ENCODE measurements at places on chromosomes 1 and 21.

GRCh38 chr1:156128654-156129597 lies 14.4 kb downstream of the LMNA start:
- no peak for DNase-seq

- peak; percentile 50 for DNase-seq
Measured at GRCh38 chr1:181149326-181150125, 61.0 kb downstream of the IER5 start.

DNA sequence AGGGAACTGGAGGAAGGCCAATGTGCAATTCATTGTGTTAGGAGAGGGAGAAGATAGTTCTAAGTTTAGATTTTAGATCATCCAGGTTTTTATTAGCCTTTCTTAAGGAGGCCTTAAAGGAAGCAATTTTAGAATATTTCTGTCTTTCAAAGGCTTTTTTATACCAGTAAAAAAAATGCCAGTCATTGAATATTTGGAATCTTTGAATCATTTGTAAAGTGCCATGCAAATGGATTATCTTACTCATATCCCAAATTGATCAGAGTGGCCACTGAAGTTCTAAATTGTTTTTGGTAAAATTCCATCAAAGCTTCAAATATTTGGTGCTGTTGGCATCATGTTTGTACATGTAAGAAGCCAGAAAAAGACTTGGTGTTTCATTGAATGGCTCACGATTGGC lies 244.8 kb downstream of the RPS6KC1 start:
- no peak for DNase-seq

DNA sequence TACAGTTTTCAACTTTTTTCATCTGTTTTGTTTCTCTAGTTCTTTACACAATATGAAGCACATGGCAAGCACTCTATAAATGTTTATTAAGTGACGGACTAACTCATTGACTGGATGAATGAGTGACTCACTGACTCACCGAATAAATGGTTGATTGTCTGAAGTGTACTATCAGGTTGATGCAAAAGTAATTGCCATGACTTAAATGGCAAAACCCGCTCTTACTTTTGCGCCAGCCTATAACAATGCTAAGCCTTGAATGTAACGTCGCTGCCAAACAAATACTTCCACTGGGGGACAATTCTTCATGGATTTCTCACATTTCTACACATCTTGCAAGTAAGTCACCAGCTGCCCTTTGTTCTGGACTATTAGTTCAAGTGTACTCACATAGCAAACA lies 109.0 kb upstream of the KCTD3 start:
- DNase-seq = no peak

DNA sequence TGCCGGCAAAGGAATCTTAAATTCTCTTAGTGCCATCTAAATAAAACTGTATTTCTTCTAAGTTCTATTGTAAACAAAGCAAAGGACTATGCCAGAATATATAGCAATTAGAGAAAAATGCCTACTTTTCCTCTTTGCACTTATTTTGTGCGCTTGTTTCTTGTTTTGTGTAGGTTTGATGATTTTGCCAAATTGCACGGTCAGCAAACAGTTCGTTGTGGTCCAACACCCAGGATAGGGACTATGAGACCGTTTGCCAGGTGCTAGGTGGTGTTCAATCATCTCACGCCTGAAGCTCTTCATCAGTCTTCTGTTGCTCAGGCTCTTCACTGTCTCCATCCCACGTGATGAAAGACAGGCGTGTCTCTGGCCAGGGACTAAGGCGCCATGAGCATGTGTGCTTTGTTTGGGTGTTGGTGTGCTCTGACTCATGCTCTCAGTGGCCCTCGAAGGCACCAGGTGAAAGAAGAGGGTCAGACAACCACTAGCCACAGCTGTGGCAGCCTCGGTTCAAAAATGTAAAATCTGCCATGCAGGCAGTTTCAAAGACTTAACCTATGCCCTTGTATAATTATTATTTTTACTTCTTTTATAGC lies 36.9 kb upstream of the KCNE1 start:
- no peak for DNase-seq

- DNase-seq = no peak
Measured at GRCh38 chr1:200150006-200150405, 122.5 kb downstream of the NR5A2 start.

GRCh38 chr1:2578758-2579118 lies 7.8 kb upstream of the PRXL2B start:
- no peak for DNase-seq

DNA sequence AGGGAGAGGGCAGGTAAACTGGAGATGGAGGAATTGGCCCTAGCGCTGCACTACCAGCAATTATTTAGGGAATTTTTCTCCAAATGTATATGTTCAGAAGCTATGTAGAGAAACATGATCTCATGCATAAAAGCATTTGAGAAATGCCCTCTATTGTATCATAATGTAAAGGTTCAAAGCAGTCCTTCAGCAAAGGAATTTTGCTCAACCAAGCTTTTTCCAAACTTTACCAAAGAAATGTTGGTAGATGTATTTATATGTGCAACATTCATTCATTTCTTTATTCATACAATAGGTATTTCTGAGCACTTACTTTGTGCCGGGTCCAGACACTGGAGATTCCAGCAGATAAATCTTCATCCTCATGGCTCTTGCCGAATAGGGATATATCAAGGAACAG lies 64.4 kb downstream of the XCL1 start:
- DNase-seq = no peak

GRCh38 chr1:12158357-12159092 lies 8.3 kb upstream of the TNFRSF1B start:
- no peak for DNase-seq

GRCh38 chr1:208562151-208562960 lies 318.2 kb upstream of the PLXNA2 start:
- DNase-seq = no peak

DNA sequence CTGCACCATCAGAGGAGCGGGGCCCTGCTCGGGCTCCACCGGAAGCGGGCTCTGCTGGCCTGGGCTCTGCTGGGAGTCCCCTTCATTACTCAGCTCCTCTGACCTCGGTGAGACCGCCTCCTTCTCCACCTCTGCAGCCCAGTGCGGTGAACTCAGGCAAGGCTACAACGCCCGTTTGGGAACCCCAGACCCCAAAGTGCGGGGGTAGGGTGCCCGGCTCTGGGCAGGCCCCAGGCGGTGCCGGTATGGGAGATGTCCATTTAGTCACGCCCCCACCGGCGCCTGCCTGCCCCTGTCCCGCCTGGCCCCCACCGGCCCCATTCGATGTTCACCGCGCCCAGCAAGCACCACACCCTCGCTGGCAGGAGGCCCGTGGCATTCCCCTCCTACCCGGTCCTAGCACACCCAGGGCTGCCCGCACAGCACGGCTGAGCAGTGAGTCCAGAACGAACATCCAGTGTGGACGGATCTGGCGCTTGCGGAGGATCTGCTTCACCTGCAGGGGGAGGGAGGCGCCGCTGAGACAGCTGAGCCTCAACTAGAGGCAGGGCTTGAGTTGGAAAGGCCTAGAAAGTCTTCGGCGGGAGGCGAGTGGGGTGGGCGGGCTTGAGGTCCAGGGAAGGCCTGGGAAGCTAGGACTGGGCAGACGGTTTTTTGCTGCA lies 10.0 kb downstream of the MAP3K6 start:
- DNase-seq = no peak

DNA sequence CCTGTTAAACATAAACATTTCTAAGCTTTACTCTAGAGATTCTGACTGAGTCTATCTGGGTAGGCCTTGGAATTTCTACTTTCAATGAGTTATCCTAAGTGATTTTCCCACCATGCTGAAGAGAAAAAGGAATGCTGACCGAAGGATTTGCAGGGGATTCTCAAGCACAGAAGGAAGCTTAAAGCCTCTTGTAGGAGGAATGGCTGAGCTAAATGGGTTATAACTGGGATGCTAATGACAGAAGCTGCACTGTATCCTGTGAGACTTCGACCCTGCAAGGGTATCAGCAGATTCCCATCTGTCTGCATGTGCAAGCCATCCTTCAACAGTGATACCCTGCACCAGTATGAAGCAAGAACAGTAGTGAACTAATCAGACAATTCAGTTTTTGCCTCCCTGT lies 35.4 kb downstream of the SLC35D1 start:
- DNase-seq = no peak

DNA sequence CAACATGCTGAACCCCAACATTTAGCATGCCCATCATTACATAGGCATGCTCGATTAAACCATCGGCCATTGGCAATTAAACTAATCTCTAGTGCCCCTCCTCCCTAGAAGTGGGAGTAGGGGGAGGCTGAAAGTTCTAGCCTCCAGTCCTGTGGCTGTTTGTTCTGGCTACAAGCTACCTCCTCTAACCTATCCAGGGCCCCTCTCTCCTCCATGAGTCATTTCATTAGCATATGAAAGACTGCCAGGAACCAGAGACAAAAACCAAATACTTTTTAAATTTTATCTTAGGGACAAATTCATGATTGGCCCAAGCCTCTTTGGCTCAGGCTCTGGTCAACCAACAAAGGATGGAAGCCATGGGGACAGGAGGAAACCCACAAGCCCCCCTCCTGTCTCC lies 231.1 kb downstream of the CACNA1E start:
- DNase-seq = no peak

- DNase-seq = no peak
Measured at GRCh38 chr1:46421739-46422138, 27.6 kb downstream of the FAAH start.

DNA sequence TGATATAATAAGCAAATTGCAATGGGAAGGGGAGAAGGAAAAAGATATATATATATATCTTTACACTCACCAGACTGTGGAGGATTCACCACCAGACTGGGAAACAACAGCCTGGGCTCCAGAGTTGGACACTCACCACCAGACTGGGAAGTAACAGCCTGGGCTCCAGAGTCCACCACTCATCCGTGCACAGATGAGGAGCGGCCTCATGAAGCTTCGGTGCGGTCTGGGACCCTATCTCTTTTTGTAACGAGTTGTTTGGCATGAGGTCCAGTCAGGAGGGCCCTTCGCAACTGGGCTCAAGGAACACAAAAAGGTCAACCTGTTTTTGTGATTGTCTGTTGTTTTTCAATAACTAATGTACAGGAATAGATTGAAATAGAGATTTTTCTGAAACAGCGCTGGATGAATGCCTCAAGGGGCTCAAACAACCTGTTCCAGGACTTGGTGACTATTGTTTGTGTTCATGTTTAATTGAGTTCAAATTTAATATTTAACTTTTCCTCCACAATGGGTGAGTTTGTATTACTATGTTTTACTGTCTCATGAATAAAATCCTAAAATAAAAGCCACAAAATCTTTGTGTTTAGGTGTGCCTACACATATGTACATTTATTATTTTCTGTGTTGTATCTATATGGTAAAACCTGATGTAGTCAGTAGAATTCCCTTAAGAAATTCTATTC lies 40.1 kb downstream of the S100A10 start:
- no peak for DNase-seq

DNA sequence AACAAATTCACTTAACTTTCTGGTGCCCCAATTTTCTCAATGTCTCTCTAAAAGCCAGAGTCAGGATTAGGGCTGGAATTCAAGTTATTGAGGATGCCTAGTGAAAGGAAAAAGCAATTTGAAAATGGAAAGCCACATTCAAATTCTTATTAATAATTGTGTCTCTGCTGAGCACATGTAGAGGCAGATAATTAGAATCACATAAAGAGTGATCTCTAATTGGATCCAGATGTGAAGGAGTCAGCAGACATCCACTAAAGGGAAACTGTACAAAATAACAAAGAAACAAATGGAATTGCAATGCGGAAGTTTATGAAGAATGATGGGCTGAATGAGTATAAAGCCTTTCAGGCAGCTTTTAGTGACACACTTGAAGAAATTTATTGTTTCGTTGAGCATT lies 482.6 kb downstream of the TTLL7 start:
- no peak for DNase-seq

DNA sequence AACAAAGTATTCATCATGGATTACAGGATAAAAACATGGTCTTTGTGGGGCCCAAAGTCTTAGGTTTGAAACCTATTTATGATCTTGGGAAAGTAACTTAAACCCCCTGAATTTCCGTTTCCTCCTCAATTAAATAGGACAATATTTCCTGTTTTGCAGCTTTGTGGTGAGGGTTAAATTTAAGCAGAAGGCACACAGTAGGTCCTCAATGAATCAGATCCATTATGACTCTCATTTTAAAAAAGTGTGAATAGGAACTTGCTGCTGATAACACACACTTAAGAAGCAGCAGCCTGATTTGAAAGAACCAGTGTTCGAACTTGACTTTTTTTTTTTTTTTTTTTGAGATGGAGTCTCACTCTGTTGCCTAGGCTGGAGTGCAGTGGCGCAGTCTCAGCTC lies 41.4 kb upstream of the VASH2 start:
- no peak for DNase-seq

GRCh38 chr21:42315296-42315891 lies at the start of gene TFF3:
TSS of gene TFF3 (minus strand) at chr21:42315409. CDS start at chr21:42315374, 35 bp downstream.
- DNase-seq = no peak

DNA sequence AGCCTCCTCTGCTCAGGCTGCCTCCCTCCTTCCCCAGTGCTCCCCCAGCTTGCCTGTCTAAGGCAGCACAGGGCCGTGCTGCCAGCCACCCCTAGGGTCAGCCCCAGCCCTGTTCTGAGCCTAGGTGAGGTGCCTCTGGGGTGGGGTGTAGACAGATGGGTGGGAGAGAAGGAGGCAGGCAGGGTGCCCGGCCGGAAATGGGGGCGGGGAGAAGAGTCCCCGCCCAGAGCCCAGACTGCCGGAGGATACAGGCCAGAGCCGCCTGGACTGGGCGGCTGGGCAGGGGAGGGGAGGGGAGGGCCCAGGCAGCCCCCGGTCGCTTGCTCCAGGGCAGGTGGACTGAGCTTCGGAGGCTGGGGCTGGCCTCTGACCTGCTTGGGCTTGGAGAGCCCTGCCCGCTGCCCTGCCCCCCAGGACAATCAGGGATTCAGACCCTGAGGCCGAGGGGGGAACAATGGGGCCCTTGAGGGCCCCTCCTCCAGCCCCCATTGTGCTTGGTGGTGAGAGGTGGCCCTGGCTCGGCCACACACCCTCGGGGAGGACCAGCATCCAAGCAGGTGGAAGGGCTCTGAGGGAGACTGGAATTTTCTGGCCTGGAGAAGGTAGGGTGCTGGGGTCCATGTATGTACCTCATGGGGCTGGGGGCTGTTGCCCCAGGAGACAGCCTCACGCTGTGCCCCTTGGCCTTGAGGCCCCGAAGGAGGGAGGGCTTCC lies at the start of gene GJC2:
Gene GJC2 (plus strand): TSS at position 525 of the 714 bp plus-strand sequence. CDS start 7,829 bp downstream, outside the sequence.
- no peak for DNase-seq

DNA sequence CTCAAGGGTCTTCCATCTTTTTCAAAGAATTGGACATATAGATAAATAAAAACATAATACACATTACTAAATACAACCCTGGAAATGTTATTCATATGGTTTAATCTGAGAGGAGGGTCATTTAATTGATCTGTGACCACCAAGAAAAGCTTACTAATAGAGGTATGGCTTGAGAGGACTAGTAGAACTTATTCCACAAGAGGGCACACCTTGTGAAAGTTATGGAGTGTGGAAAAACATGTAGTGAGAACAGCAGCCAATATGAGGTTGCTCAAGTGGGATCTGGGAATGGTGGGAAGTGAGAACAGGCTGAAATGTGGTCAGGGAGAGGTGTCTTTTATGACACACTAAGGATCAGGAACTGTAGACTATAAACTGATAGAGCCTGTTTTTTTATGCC lies 973.5 kb upstream of the B3GALT2 start:
- DNase-seq = no peak

GRCh38 chr1:195122497-195122896 lies 1485.7 kb downstream of the KCNT2 start:
- no peak for DNase-seq

- no peak for DNase-seq
Measured at GRCh38 chr1:1318131-1318652, 6.3 kb downstream of the INTS11 start.
